Cerebellum (tissue), 4 donors: ENCODE measurements at places on chromosomes 5 and 9. TPM values are rescaled to one million over a fixed set of nuclear protein-coding genes. Genes with fewer than 3 reads are reported as not detected.

Gene PTPN3
- total RNA-seq = 3.4 TPM

- DNase-seq = peak; percentile 78
These were observed 146.0 kb downstream of the LIFR start for GRCh38 chr5:38410304-38410990.

Gene PCDHB2
- total RNA-seq = 16.0 TPM

Gene SLC46A2
- total RNA-seq = 0.73 TPM

Gene CARTPT
- not detected for total RNA-seq

- DNase-seq = no peak
These were observed 17.6 kb downstream of the RASGRF2 start for GRCh38 chr5:80977764-80978163.

Gene CDX1
- total RNA-seq = not detected

- no peak for DNase-seq
These were observed 2.4 kb downstream of the PCYOX1L start for GRCh38 chr5:149360272-149360671.

Gene ADGRD2
- total RNA-seq = 1.5 TPM

- DNase-seq = no peak
These were observed 479.9 kb upstream of the ZNF462 start for GRCh38 chr9:106383072-106383471.

Gene CDC26
- total RNA-seq = 15.5 TPM

Gene FBP2
- total RNA-seq = not detected

GRCh38 chr9:68844631-68845612 lies 139.9 kb downstream of the PIP5K1B start:
- peak; percentile 20 for DNase-seq

Gene SAPCD2
- 4.7 TPM for total RNA-seq

- peak; percentile 45 for DNase-seq
These were observed 62.1 kb upstream of the FANCC start for GRCh38 chr9:95379630-95380029.

GRCh38 chr5:143887903-143888665 lies 76.1 kb downstream of the HMHB1 start:
- no peak for DNase-seq

Gene ACER2
- total RNA-seq = 7.9 TPM

DNA sequence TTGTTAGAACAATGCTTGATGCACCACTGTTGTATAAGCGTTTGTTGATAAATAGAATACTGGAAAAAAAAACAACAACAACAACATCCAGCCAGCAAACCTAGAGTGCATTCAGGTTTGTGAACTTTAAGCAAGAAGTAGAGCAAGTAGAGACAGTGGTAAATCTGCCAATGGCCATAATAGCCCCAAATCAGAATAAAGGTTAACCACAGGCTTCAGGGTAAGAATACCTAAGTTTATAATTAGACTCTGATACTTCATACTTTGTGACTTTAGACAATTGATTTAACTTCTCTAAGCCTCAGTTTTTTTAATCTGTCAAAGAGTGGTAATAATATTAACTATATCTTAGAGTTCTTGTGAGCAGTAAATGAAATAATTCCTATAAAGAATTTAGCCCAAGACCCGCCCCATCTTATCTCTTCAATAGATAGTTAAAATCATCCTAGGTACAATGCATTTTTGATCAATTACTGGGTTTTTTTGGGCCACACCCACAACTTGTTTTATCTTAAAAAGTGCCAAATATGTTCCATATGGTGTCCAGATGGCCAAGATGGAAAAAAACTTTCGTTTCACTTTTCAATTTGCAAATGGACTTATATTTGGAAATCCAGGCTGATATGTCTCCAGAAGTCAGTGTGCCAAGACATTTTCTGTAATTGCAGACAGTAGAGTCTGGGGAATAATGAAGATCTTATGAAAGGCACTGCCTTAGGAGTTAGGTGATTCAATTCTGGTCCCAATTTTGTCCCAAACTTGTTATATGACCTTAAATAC lies 24.5 kb upstream of the DPYSL3 start:
- DNase-seq = no peak

Gene MAP3K1
- 32.1 TPM for total RNA-seq

DNA sequence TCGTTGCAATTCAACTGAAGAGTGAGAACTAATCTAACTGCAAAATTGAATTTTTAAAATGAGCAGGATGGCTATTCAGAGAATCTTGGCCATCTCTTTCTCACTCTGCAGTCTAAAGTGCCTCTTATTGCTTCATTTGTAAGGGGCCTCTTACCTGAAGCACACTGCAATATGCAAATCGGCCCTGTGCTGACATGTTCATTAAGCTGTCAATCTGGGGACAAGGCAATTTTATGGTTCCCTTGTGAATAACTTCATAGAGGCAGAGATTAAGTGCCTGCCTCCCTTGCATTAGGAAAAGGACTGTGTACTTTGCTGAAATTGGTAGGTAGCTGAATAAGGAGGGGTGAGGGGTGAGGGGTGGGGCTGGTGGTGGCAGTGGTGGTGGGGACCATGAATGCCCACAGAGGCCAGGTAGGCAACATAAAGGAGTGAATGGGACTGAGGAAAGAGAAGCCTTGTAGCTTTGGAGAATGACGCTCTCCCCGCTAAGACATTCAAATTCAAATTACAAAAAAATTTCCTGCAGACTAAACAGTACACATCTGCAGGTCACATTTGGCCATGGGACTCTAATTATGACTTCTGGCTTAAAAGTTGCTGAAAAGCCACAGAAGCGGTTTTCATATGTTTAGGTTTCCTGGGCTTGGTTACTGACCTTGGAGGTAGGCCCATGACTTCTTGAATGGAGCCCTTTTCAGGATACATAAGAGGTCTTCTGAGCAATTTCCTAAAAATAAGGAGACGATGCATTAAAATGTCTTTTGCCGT lies 25.0 kb downstream of the TNFSF8 start:
- DNase-seq = no peak

DNA sequence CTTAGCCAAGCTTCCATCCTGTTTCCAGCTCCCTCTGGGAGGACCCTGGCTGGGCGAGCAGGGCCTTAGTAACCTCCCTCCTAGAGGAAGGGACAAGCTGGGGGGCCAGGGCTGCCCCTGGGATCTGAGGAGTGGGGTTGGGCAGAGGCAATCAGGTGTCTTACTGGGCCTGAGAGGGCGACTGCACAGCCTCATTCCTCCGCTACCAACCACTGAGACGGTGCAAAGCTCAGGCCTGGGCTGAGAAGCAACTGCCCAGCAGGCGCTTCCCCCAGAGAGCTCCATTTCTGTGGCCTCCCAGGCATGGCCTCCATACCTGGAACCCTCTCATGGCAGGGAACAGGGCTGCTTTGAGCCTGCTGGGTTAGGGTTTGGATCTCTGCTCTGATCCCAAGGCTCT lies 18.8 kb upstream of the GFPT2 start:
- no peak for DNase-seq

Gene POLR3G
- 6.0 TPM for total RNA-seq

DNA sequence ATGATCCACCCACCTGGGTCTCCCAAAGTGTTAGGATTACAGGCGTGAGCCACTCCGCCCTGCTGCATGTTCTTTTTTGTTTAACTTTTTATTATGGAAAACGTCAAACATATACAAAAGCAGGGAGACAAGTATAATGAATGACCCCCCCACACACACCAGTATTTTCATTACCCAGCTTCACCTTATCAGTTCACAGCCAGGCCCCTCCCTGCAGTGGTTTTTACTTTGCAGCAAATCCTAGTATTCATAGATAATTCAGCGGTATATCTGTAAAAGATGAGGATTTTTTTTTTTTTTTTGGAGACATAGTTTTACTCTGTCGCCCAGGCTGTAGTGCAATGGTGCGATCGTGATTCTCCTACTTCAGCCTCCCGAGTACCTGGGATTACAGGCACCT lies 2.3 kb downstream of the POMT1 start:
- DNase-seq = no peak

DNA sequence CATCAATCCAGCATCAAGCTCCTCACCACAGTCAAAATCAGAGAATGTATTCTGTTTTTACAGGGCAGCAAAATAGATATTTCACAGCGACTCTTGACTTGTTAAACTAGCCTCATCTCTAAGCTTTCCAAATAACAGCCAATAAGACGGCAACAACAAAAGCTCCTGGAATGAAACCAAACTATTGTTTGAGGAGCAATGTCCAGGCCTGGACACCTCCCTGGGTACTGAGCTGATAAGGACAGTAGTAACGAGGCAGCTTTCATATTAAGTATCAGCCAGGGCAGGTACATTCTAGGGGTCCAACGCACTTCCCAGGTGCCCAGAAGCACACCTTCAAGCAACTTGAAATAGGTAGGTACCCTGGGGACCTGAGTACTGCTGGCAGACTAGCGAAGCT lies 260.3 kb downstream of the ENC1 start:
- DNase-seq = no peak

Gene LPAR1
- total RNA-seq = 13.4 TPM

DNA sequence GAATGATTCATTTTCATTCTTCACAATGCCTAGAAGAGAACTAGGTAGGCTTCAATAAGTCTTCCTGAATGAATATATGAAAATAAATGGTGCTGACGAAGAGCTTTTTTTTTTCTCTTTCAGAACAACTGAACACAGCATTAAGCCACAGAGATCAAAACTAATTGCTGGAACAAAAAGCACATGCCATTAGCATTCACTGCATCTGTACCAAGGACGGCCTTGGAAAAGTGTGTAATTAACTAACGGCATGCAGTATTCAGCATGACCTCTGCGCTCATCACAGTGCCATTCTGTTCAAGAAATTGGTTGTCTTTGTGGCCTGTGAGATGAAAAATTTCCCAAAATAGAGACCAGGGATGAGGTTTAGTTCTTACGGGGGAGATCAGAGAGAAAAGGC lies 99.3 kb downstream of the NUDT12 start:
- no peak for DNase-seq

DNA sequence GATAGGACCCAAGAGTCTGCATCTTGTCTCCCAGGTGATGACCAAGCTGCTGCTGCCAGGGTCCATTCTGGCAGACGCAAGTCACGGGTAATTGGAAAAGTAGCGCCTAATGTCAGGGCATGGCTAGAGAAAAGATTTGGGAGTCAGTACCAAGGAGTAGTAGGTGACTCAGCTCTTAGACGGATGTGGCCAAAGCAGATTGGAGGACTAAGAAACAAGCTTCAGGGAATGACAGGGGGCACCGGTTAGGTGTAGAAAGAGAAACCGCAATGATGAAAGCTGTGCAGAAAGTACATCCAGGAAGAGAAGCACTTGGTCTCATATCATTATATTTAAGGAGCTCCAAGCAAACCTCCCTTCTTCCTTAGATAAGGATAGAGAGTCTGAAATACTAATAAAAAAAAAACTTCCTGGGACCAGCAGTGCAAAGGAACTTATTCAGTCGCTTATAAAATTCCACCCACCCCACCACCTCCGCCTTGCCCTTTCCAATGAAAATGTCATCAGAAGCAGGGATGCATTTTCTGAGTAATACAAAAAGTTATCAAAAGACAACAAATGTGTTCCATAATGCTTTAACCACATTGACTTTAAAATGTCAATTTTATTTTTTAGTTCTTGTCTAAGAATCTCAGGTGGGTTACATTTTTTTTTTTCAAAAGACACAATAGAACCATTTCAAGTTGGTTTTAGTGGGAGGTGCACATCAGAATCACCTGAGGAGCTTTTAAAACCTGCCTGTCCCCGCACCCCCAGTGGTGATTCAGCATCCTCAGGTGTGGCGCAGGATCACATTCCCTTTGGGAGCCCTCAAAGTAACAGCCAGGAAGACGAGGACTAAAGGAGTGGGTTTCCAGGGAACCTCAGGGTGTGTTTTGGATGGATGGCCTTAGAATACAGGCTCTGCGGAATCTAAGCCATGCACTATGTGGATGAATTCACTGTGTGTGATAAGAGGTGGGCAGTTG lies 31.2 kb downstream of the PTPN3 start:
- DNase-seq = no peak

Gene OCLN
- 7.6 TPM for total RNA-seq

- no peak for DNase-seq
These were observed 415.4 kb upstream of the SEMA6A start for GRCh38 chr5:116989995-116990394.

Gene FOXD4L5
- total RNA-seq = 0.64 TPM

Gene FOXD4L3
- not detected for total RNA-seq

Gene PDE6A
- total RNA-seq = not detected

- DNase-seq = no peak
These were observed 243.2 kb downstream of the CEMIP2 start for GRCh38 chr9:71524996-71525580.

DNA sequence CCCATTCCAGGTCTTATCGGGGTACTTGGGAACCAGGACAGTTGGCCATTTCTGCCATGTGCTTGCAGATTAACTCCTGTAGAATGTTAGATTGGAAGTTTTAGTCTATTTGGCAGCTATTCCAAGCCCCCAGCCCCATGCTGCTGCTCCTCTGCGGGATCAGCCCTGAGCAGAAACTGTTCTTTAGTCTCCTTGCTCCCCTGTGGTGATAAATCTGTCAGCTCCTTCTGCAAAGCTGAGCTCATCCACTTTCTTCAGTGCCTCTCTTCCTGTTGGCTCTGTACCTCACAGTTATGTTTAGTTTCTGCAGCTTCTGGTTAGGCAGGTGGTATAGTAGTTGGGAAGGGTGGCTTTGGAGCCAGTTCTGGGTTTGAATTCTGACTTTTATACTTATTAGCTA lies 170.4 kb downstream of the GRIA1 start:
- peak; percentile 26 for DNase-seq

Gene LECT2
- not detected for total RNA-seq

- no peak for DNase-seq
These were observed 372.2 kb downstream of the ZSWIM6 start for GRCh38 chr5:61704289-61704688.

Gene ENTR1
- total RNA-seq = 18.3 TPM
